GM12891 (cell line): ENCODE measurements at places on chromosomes 13 and 19.

DNA sequence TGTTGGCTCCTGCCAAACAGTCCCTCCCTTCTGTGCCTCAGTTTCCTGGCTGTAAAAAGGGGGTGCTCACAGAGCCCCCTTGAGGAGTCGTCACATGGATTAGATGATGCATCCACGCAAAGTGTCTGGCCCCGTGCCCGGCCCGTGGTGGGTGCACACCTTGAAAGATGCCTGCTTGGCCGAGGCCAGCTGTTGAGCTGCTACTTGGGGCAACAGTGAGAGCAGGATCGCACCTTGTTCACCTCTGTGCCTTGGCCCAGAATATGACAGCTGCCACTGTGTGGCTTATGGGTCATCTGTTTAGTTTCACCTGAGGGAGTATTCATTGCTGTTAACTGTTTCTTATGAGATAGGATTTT, 17.7 kb downstream of the CRTC1 start:
- DNase-seq: no peak

GRCh38 chr13:108827646-108828045, 198.2 kb downstream of the MYO16 start:
- no peak for DNase-seq

- DNase-seq: no peak
These were observed 8.1 kb downstream of the ALOX5AP start for GRCh38 chr13:30743319-30744055.

DNA sequence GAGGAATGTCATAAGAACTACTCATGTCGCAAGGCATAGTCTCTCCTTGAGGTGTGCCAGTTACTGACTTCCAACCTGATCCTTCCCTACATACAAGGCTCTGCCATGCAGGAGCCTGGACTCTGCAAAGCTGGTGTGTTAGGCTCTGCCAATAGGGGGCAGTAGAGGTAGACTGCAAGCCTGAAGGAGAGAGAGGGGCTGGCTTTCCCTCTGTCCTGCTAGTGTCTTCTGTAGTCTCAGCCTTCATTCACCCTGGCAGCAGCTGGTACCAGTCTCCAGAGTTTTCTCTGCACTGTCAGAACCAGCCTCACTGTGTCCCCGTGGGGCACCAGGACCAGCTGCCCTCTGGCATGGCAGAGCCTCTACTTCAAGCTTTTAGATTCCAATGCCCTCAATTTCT, 14.5 kb downstream of the SHISA2 start:
- DNase-seq: no peak

DNA sequence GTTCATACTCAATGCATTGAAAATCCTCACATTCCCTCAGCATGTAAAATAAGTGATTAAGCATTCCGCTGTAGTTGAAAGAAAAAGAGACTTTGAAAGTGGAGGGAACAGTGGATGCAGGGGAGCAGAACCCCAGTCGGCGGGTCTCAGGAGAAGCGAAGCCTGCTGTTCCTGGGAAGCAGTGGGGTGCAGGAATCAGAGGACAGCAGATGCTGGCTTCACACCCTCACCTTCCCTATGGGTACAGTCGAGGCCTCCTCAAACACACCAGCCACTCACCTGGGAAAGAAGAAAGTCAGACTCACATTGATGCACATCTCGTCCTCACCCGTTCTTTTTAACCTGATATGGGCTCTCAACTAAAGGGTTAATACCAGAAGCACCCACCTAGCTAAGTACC, 38.2 kb downstream of the COL4A2 start:
- DNase-seq: no peak

GRCh38 chr13:43407023-43407581, 379.7 kb downstream of the ENOX1 start:
- DNase-seq: no peak

- DNase-seq: no peak
These were observed 2.2 kb downstream of the FLT3LG start for GRCh38 chr19:49475995-49476880.

DNA sequence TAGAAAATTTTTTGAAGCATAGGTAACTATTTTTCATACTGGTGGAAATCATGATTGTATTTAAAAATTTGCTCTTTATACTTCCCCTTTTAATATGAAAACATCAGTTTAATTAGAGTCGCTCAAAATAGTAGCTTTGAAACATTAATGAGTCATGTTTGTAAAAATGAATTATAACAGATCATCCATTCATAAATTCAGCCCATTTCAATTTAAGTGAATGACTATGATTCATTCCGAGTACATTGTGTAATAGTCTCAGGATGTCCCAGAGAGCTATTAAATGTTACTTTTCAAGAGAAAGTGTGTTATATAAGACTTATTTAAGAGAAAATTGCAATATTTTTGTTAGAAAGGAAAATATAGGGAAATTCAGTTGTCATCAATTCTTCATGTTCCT, 111.0 kb downstream of the FNDC3A start:
- DNase-seq: no peak

DNA sequence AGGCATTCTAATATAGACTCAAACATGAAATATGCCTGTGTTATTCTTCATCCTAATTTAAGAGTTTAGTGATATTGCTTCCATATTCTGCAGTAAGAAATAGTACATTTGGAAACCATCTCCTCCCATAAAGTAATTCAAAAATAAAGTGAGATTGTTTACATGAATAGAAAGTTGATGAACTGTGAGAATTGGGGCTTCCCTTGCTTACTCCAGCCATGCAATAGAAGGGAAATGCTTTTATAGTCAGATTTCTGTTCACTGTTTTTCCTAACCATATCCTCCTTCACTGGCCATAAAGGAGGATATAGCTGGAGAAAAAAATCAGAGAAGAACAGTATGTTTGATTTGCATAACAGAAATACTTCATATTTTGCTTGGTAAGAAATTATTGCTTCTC, 7.8 kb downstream of the LRCH1 start:
- no peak for DNase-seq

DNA sequence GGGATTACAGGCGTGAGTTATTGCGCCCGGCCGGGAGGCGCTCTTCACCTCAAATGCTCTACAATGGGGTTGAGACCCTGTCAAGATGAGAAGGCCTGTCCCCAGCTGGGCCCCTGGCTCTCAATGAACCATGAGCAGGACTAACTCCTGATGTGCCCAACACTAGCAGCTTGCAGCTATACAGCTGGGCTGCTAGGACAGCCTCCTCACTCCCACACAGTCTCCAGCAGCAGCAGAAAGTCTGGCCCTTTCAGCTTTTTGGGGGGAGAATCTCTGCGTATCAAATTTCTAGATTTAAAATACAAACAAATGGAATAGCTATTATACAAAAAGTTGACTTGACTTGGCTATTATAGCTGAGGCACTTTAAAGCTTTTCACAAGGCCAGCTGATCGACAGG, 30.2 kb downstream of the TMTC4 start:
- DNase-seq: no peak

DNA sequence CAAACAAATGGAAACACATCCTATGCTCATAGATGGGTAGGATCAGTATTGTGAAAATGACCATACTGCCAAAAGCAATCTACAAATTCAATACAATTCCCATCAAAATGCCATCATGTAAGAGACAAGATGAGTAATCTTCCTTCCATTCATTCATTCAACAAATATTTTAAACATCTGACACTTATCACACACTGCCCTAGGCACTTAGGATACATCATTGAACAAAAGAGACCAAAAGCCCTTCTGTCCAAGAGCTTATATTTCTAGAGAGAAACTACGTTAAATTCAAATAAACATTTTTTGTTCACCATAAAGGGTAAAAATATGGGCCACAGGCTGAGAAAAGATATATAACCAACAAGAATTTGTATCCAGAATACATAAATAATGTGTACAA, 20.5 kb upstream of the LHFPL6 start:
- DNase-seq: no peak

- no peak for DNase-seq
These were observed 1095.4 kb upstream of the PCDH20 start for GRCh38 chr13:62510906-62511655.

- DNase-seq: peak; percentile 29
These were observed 91.8 kb upstream of the TSC22D1 start for GRCh38 chr13:44667943-44668342.

DNA sequence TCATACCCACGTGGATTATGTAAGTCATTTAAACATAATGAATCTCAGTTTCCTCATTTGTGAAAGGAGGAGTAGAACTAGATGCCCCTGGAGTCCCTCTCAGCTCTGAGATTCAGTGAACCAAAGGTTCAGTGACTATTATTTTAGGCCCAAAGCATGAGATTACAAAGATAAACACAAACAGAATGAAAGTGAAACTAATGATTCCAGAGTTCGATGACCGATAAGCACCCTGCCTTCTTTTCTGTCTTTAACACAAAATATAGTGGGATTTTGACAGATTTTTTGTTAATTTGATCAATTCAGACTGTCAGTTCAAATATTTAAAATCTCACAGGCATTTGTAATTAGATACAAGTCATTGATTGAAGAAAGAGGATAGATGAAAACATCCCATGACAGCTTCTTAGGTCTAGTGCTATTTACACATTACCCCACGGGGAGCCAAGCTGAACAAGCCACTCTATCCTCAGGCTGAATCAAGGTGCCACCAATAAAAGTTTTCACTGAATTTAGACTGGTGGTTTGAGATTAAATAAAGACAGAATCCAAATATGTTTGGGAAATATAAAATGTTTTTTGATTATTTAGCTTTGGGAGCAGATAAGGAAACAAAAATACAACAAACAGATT, 64.6 kb upstream of the RAP2A start:
- no peak for DNase-seq
